Breast epithelium (tissue), 4 donors: ENCODE measurements at places on chromosomes 5 and 9.

- DNase-seq = no peak
Measured at GRCh38 chr9:130659699-130660248, 4.6 kb upstream of the PRDM12 start.

DNA sequence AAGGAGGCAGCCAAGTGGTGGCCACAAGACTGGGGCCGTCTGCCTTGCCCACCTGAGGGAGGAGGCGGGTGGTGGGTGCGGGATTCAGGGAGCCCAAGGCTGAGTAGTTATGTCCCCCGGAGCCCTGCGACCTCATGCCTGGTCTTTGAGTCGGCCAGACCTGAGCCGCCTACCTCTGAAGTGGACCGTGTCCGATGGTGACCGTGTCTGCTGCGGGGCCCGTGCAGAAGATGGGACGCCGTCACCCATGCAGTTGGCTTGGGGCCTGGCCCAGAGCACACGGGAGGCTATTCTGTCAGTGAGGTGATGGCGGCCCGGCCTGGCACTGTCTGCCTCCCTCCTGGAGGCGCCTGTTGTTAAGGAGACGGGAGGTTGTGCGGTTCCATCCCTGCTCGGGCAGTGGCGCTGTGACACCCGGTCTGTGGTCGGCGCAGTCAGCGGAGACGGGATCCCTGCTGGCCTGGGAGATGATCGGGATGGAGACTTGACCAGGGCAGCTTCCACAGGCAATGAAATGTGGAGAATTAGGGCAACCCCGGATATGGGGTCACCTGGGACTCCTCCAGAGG, 62.5 kb upstream of the FCN2 start:
- DNase-seq = no peak

- no peak for DNase-seq
Measured at GRCh38 chr5:133245191-133246052, 193.6 kb downstream of the HSPA4 start.

DNA sequence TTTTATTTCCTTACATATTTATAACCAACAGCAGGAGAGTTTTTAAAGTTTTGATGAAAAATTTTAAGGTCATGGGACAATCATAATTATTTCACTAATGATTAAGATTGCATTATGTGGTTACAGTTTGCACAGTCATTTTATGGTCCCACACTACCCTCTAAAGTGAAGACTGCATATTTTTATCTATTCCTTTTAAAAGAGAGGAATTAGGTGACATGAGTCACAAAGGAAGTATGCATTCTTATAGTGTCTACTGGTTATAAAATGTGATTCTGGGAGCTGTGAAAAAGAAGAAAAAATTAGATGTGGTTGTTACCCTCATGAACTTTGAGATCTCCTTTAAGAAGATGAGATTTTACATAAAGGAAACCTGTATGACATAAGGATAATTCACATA, 87.9 kb upstream of the GRIA1 start:
- no peak for DNase-seq

- DNase-seq = no peak
Measured at GRCh38 chr5:88140396-88140855, 128.2 kb downstream of the TMEM161B start.

GRCh38 chr9:137612741-137613142, 6.1 kb upstream of the EHMT1 start:
- DNase-seq = no peak

GRCh38 chr5:179307931-179308471, 37.3 kb downstream of the ADAMTS2 start:
- DNase-seq = no peak
